ENCODE measurements at places on chromosomes 16 and 17. TPM values are rescaled to one million over a fixed set of nuclear protein-coding genes. Genes with fewer than 3 reads are reported as not detected.
A peak's percentile ranks its signal among the peaks of the same experiment; 100 is the strongest.

The CFAP97D1 gene
- polyA plus RNA-seq: 0.07 TPM

The KRTAP9-8 gene
- not detected for polyA plus RNA-seq

The PRR15L gene
- polyA plus RNA-seq: not detected

The KRT14 gene
- polyA plus RNA-seq: not detected

DNA sequence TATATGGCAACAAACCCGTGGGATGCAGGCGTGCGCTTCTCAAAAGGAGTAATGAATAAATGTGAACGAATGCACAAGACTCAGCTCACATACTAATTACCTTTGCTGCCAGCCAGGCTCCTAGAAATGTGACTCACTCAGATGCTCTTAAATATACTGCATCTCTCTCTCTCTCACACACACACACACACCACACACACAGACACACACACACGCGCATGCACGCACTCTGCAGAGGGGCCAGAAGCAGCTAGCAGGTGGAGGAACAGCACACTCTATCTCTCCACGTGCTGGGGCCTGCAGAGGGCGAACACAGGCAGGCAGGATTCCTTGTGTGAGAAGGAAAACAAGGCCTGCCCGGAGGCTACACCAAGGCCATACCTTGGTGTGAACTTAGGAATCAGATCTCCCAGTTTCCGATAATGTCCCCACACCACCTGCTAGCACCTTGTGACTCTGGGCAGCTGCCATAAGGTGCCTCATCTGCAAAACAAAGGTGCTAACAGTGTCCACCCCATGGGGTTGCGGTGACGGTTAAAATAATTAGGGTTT, 5.3 kb downstream of the GPRC5B start:
- no peak for DNase-seq

- no peak for DNase-seq
Observed at GRCh38 chr17:39688945-39689344, 1.1 kb upstream of the PGAP3 start.

- no peak for DNase-seq
Observed at GRCh38 chr17:16599537-16599936, 30.5 kb upstream of the ZNF287 start.

DNA sequence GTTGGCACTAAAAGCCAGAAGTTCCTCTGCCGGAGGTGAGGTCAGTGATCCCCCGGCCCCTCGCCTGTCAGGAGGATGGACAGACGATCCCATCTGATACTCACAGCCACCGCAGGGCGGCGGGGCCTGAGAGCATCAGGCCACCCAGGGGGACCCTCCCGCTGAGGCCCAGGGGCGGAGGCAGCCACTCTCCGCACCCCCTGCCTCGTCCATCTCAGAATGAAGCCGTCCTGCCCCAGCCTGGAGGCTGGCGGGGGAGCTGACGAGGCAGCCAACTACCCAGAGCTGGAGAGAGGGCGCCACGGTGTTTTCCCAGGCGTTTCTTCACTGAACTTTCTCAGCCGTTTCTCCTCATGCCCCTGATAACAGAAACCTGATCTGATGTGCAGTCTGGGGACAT, 22.6 kb downstream of the TPSD1 start:
- no peak for DNase-seq

GRCh38 chr16:48811478-48811877, 201.5 kb upstream of the N4BP1 start:
- DNase-seq: no peak

GRCh38 chr16:77617996-77618395, 104.3 kb upstream of the NUDT7 start:
- no peak for DNase-seq

DNA sequence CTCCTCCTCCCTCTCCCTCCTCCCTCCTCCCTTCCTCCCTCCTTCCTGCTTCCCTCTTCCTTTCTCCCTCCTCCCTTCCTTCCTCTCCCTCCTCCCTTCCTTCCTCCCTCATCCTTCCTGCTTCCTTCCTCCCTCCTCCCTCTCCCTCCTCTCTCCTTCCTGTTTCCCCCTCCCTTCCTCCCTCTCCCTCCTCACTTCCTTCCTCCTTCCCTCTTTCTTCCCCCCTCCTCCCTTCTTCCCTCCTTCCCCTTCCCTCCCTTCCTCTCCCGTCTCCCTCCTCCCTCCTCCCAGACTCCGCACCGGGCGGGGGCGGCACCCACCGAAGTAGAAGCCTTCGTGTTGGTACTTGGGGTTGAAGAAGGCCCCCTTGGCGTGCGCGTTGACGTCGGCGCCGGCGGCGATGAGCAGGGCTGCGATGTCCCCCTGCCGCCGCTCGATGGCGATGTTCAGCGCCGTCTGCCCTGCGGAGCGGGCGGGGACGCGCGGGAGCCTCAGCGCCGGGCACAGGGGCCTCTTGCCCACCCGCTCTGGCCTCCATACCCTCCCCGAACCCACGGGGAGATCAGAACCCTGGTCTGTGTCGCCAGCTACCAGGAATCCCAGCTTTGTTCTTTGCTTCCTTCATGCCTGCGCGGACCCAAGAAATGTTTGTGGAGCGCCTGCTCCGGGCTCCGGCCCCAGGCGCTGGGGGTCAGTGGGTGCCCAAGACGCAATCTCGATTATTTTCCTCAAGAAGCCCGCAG, 22.2 kb downstream of the TRPV3 start:
- no peak for DNase-seq

DNA sequence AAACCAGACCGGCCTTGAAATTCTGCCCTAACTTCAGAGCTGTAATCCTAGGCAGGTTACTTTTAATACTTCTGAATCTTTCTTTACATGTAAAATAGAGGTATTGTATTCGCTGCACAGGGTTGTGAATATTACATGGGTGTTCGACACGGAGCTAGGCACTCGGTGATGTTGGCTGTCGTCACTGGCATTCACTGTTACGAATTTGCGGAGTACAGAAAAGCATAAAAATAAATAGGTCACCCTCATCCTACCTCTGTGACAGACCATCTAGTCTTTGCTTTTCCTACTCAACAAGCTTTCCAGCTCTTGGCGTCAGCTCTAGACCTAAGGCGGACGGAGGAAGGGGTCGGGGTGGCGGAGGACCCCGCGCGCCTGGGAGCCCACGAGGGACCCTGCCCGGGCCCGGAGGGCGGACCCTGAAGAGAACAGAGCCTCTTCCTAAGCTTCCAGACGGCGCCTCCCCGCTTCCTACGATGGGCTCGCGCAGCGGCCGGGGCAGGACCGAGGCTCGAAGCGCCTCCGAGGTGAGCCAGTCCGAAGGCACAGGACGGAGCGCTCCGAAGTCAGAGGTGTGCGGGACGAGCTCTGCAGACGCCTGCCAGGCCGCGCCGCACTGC, 879 bp upstream of the SPG7 start:
- no peak for DNase-seq

- DNase-seq: peak; percentile 94
Observed at GRCh38 chr16:77722309-77723107, at the start of gene NUDT7. TSS of gene NUDT7 (plus strand) at chr16:77722514. CDS start at chr16:77722583, 69 bp downstream.

- peak; percentile 91 for DNase-seq
Observed at GRCh38 chr16:10876799-10877341, at the start of gene CIITA. TSS of gene CIITA (plus strand) at chr16:10877202. CDS start at chr16:10877331, 129 bp downstream.

DNA sequence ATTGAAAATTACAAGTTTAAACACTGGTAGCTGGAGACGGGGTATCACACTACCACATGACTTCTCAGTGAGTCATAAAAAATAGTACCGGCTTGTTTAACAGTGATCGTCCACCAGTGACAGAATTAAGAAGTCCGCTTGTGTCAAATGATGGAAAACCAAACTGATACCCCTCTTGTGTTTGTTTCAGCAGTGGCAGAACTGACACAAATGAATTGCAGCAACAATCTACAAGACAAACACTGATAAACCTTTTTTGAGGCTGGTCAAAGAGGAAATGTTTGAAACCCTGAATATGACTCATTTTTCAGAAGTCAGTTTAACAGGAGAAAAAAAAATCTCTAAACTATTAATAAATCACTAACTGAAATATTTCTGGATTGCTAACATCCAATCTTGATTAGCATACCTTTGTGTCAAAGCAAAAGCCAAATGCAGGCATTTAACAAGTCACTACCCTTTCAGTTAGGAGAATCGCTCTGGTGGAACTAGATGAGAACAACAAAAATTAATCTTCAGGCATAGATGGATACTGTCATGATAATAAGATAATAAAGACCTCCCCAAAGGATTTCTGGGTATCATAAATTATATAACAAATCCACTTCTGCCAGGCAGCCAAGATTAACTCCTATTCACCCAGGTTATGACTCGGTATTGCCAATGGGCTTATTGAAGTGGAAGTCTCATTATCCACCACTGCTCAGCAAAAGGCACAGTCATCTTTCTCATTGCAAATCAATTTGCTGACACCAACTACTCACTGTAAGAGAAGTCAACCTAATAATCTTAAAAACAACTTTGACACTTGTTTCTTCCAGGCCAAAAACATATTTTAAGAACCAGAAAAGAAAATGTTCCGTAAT, 20.8 kb downstream of the DCUN1D3 start:
- peak; percentile 51 for DNase-seq

DNA sequence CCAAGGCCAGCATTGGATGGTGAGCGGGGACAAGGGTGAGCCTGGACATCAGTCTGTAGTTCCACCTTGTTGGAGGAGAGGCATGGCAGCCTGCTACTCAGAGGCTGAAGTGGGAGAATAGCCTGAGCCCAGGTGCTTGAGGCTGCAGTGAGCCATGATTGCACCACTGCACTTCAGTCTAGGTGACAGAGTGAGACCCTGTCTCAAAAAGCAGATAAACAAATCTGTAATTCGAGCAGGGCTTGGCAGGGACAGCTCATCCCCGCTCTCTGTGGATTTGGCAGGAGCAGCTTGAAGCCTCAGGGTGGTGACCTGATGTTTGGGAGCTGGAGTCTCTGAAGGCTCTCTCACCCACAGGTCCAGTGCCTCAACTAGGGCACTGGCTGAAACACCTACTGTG, 38.6 kb upstream of the ZCCHC14 start:
- no peak for DNase-seq

- DNase-seq: no peak
Observed at GRCh38 chr16:14199624-14200023, 128.5 kb downstream of the MRTFB start.

GRCh38 chr17:57211543-57211942, 44.8 kb upstream of the MSI2 start:
- no peak for DNase-seq
